NCI-H1048 (cell line): ENCODE measurements at places on chromosomes 13 and 19.

- DNase-seq = no peak
Observed at GRCh38 chr13:44879452-44880058, 109.7 kb downstream of the NUFIP1 start.

- DNase-seq = no peak
Observed at GRCh38 chr13:102977471-102977870, 88.7 kb downstream of the SLC10A2 start.

GRCh38 chr13:101523154-101524131 lies 71.0 kb downstream of the ITGBL1 start:
- DNase-seq = no peak

DNA sequence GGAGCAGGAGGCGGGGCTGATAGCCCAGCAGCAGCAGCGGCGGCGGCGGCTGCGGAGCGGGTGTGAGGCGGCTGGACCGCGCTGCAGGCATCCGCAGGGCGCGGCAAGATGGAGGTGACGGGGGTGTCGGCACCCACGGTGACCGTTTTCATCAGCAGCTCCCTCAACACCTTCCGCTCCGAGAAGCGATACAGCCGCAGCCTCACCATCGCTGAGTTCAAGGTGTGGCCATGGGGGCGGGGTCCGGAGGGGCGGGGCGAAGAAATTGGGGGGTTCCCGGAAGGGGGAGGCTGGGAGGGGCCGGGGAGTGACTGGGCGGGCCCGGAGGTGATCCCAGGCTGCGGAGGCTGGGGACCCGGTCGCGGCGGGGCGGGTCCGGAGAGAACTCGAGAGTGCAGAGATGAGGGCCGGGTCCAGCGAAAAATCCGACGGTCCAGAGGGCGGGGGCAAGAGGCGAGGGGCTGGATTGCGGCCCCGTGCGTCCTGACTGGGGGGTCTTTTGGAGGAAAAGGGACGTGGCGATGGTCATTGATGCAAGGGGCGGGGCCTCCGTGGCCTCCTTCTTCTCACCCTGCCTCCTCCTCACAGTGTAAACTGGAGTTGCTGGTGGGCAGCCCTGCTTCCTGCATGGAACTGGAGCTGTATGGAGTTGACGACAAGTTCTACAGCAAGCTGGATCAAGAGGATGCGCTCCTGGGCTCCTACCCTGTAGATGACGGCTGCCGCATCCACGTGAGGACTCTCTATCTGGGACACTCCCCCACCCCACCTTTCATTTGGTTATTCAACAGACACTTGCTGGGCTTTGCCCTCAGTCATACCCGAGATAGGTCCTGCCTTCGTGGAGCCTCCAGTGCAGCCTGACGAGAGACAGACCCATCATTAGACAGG lies at the start of gene TBCB:
Gene TBCB, plus strand, starts transcription at position 16 of the 891 bp plus-strand sequence. Its CDS starts 93 bp downstream, at position 109.
- DNase-seq = no peak

- DNase-seq = no peak
Observed at GRCh38 chr13:22793598-22794134, 387.1 kb upstream of the SGCG start.

- DNase-seq = no peak
Observed at GRCh38 chr13:34035676-34036325, 217.9 kb downstream of the RFC3 start.

DNA sequence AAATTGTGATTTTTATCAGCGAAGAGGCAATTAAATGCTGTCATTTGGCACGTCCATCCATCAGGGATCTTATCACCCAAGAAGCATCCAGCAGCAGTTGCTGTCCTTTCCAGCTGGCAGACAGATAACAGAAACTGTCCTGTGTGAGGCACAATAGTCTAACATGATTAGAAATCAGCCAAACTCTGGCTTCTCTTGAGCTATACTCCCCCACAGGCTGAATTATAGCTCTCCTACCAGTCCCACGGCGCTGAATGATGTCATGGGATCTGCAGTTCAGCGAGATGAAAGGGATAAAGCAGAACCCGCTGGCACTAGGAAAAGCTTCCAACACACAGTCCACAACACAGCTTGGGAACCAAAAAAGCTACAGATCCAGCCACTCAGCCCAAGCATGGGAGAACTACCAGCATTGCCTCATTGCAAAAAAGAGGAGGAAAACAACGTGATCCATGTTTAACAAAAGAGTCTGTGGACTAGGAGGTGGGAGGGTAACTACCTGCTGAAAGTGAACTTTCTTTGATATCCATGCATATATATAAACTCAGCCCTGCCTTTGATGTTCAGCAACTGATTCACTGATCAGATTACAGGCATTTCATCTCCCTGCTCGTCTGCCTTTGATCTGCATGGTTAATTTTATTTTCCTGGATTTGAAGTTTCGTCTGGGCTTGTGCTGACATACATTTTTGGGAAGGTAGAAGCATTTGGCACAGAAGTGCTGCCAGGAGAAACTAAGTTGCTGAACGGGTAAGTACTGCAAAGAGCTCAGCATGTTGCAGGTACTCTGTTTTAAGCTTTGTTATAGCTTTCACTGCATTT lies at the start of gene TNFRSF19:
Gene TNFRSF19, plus strand, starts transcription at position 314 of the 822 bp plus-strand sequence. CDS start 19,772 bp downstream, outside the sequence.
- no peak for DNase-seq

GRCh38 chr13:33296793-33297425 lies 11.4 kb upstream of the STARD13 start:
- no peak for DNase-seq

DNA sequence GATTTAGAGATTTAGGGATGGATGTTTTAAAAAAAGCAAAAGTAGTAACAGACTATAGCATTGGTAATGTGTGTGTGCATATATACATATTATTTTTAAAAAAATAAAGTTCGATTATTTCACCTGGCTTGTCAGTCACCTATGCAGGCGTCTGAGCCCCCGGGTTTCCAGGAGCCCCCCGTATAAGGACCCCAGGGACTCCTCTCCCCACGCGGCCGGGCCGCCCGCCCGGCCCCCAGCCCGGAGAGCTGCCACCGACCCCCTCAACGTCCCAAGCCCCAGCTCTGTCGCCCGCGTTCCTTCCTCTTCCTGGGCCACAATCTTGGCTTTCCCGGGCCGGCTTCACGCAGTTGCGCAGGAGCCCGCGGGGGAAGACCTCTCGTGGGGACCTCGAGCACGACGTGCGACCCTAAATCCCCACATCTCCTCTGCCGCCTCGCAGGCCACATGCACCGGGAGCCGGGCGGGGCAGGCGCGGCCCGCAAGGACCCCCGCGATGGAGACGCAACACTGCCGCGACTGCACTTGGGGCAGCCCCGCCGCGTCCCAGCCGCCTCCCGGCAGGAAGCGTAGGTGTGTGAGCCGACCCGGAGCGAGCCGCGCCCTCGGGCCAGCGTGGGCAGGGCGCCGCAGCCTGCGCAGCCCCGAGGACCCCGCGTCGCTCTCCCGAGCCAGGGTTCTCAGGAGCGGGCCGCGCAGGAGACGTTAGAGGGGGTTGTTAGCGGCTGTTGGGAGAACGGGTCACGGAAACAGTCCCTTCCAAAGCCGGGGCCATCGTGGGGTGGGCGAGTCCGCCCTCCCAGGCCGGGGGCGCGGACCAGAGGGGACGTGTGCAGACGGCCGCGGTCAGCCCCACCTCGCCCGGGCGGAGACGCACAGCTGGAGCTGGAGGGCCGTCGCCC lies 840 bp upstream of the CCNA1 start:
- DNase-seq = no peak

- no peak for DNase-seq
Observed at GRCh38 chr13:38763446-38764381, 76.8 kb downstream of the FREM2 start.

DNA sequence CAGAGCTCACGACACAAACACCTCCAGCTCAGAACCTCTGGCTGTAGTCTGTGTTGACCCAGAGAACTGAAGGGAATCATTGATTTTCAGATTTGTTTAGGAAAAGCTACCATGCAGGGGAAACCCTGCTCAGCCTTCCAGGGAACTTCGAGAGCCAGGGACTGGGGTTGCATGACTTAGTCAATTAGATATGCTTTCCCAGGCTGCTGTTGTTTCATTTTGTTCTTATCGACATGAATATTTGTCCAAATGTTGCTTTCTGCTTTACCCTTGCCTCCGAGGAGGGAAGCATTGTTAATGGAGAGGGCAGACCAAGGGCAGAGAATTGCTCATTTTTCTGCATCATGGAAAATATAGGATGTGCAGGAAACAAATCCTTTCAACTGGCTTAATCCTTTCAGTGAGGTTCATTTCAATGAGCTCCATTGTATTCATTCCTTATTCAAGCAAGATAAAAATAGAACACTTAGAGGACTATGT lies 82.5 kb downstream of the KLF5 start:
- no peak for DNase-seq

DNA sequence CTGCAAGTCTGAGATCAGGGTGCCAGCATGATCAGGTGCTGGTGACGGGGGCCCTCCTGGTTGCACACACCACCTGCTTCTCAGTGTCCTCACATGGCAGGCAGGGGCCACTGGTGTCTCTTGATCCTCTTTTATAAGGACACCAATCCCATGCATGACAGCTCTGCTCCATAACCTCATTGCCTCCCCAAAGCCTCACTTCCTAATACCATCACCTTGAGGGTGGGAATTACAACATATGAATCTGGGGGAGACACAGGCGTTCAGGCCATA lies 15.0 kb upstream of the MIER2 start:
- DNase-seq = no peak

DNA sequence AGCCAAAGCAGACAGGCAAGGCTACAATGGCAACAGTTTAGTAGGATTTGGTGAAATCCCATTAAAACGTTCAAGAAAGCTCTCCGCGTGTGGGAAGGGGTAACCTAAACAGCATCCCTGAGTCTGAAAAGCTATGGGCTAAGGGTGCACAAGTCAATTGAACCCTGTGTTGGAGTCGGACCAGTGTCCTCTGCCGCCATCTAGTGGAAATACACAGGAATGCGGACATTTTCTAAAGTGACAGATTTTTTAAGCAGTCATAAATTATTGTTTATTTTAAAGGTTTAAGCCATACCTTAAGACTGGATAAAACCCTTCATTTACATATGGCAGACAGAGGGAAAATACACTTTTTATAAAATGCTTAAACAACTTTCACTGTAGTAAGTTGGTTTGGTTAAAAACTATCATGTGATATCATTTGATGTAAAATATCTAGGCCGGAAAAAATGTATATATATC lies 26.5 kb upstream of the LSM14A start:
- no peak for DNase-seq

GRCh38 chr19:51566489-51567100 lies 4.5 kb upstream of the ZNF175 start:
- no peak for DNase-seq

DNA sequence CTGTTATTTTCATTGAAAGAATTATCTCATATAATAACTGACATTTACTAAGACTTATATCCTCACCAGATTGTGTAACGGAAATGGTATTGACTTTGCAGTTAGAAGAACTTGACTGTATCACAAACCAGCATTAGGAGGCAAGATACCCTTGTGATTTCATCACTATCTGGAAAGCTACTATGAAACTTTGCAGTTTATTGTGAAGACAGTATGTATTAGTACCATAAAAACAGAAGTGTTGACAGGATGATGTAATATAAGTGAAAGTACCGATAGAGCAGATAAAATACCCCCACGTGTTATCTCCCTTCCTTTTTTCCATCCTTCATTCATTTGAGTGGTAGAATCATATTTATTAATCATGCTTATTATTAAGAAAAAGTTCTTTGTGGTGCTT lies 365.7 kb upstream of the KLHL1 start:
- no peak for DNase-seq

- DNase-seq = no peak
Observed at GRCh38 chr13:83204886-83205285, 677.4 kb downstream of the SLITRK1 start.

DNA sequence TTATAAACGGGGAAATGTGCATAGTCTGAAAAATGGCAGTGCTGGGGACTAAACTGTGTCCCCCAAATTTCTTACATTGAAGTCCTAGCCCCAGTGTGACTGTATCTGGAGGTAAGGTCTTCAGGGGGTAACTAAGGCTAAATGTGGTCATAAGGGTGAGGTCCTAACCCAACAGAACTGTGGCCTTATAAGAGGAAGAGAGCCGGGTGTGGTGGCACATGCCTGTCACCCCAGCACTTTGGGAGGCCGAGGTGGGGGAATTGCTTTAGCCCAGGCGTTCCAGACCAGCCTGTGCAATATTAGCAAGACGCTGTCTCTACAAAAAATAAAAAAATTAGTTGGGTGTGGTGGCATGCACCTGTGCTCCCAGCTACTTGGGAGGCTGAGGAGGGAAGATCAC lies 17.8 kb downstream of the PROZ start:
- no peak for DNase-seq

- DNase-seq = no peak
Observed at GRCh38 chr13:24286624-24287023, 22.8 kb upstream of the C1QTNF9 start.

DNA sequence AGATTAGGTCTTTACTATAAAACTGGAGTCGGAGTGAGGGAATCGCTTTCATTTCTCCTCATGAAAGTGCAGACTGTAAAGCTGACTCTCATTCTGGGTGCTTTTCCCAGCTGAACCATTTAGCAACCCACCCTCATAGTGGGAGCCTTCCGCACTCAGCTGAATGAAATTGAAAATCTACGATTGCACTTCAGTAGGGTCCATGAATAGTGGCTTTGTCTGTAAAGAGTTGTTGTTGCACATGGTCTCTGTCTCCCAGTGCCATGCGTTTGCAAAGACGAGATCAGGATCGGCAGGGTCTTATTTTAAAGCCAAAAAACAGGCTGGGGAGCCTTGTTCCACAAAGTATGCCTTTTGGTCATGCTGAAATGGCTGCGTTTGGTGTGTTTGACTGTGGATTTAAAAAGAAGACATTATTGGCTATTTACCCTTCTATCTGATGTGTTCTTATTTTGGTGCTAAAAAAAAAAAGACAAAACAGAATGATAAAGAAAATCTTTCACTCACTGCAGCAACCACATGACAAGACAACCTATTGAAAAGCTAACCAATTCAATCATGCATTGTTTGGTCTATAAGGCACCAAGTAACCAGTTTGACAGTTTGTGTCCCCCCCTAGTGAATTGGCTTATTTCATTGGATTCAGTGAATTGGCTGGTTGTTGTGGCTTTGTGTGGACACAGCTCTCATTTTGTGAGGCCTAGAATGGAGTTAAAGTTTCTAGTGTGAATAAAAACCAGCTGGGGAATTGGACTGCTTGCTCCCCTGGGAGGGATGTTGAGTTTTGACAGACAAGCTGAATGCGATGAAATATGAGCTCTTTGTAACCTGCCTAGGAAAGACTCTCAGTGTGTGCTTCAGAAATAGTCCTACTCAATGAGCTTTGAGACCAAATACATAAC lies 65.6 kb downstream of the ARHGAP35 start:
- no peak for DNase-seq

GRCh38 chr19:56707821-56708220 lies 36.3 kb upstream of the ZNF835 start:
- DNase-seq = no peak

DNA sequence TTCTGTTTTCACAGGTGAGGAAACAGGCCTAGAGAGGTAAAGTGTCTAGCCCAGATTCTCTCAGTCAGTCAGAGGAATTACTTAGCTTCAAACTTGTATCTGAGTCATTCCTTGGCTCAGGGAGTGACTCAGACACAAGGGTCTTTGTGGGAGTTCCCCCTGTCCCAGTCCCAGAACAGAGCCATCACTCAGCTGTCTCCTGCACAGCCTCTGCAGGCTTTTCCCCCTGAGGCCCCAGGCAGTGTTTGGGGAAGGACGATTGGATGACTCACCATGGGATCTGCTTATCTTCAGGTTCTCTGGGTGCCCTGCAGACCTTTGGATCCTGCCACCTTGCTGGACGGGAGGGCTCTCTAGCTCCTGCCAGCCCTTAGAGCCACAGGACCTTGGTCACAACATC lies 13.2 kb downstream of the ZNF793 start:
- DNase-seq = no peak
